Chondrocyte (in vitro differentiated cells): ENCODE measurements at places on chromosomes 5 and 9. TPM values are rescaled to one million over a fixed set of nuclear protein-coding genes. Genes with fewer than 3 reads are reported as not detected.

The CKMT2 gene
- total RNA-seq = not detected in 3 replicates

The ANKRD18A gene
- 0.29 to 5.2 TPM (median 4.5 TPM) in 3 replicates for total RNA-seq

The CCL21 gene
- not detected in 3 replicates for total RNA-seq

The DMRT3 gene
- not detected in 3 replicates for total RNA-seq

The PCDHB16 gene
- total RNA-seq = 4.3 to 6.1 TPM (median 5.9 TPM) in 3 replicates

The CAMK4 gene
- 0.28 to 0.89 TPM (median 0.72 TPM) in 3 replicates for total RNA-seq

The CAMK2A gene
- 0.24 TPM in 1 of 3 replicates, not detected in the others for total RNA-seq

The INSYN2B gene
- 0.12 to 0.22 TPM (median 0.21 TPM) in 3 replicates for total RNA-seq

DNA sequence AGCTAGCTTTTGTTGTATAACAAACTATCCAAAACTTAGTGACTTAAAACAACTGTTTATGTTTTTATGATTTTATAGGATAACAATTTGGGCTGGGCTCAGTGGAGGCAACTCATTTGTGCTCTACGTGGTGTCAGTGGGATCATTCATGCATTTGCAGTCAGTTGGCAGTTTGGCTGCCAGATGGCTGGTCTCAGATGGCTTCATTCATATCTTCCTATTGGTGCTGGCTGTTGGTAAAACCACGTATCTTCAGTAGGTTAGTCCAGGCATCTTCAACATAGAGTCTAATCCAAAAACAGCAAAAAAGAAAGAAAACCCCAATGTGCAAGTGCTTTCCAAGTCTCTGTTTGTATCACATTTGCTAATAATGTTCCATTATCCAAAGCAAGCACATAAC is 51.7 kb upstream of the RIC1 start:
- H3K4me3 ChIP-seq = no peak overlapping the region
- no peak for DNase-seq

DNA sequence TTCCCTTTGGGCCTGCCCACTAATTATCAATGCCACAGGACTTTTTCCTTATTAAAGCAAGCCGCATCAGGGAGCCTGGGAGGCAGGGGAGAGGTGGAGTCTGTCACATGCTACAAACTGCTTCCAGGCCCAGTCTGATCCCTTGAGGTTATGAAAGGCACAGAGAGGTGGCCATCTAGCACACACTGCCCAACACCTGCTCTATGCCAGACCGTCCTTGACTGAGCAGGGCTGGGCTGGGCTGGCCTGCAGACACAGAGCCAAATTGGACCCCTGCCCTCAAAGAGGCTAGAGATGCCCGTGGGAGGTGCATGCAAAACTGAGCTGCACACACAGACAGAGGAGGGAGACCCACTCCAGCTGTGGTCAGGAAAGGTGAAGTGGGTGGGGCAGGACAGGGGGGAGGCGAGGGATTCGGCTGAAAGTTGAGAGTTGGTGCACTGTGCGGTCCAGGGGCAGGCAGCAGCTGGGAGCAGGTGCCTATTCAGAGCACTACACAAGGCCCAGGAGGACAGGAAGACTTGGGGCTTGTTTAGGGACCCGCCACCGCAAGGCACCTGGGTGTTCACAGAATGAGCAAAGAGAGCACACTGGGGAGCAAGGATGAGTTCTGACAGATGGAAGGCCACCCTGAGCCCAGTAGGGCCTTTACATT is 36.4 kb upstream of the TCF7 start:
- no peaks in the 10 kb centered on the region for H3K27me3 ChIP-seq
- no peak overlapping the region for H3K27ac ChIP-seq
- no peaks in the 10 kb centered on the region for H3K4me1 ChIP-seq
- no peak overlapping the region for H3K4me3 ChIP-seq
- peak; percentile 60 for DNase-seq
- H3K36me3 ChIP-seq = no peaks in the 10 kb centered on the region

DNA sequence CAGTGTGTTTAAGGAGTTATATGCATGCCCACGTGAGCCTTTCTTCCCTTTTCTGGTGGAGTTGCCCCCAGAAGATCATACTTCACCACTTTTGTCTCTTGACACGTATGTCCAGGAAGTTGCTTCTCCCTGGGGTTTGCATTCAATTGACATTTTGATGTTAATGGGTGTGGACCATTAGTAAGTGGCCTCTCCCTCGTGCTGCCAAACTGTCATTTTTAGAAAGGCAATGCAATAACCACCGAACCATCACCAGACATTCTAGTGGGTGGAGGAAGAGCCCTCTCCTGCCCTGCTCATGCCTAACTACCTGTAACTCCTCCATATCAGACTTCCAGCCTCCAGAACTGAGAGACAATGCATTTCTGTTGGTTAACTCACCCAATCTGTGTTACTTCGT is 290.8 kb downstream of the ATPSCKMT start:
- H3K27me3 ChIP-seq = no peaks in the 10 kb centered on the region
- H3K36me3 ChIP-seq = no peaks in the 10 kb centered on the region
- DNase-seq = no peak
- H3K4me3 ChIP-seq = no peak overlapping the region

- no peak for DNase-seq
- no peak overlapping the region for H3K4me3 ChIP-seq
- H3K27me3 ChIP-seq = no peaks in the 10 kb centered on the region
These were observed 39.0 kb upstream of the HOMER1 start for GRCh38 chr5:79552984-79553383.

DNA sequence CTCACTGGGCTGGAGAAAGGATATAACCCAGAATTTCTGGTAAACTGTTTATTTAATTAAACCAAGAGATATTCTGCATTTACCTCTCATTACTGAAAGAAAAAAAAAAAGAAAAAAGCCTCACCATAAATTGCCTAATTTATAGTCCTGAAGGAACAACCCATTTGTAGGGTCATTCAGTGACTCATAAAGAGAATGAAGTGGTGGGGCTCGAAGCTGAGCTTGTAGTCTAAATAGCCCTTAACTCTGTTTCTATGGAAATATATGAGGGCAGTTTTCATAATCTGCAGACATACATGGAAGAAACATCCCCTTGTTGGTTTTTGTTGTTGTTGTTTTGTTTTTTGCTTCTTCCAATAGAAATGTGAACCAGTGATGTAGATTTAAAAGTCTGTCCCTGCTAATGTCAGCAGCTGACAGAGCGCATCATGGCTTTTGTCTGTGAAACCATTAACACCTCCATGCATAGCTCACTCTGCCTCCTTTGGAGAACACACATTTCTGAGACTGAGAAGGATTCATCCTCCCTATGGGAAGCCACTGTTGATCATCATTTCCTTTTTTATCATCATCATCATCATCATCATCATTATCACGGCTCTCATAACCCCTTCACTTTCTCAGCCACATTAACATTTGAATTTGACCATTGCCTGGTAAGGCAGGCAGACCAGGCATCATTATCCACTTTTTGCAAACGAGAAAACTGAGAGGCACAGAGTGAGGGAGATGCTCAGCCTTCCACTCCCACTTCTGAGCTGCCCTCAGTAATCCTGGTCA is 67.9 kb upstream of the SAP30L start:
- H3K4me1 ChIP-seq = peaks cover 22% of the 10 kb centered on the region
- DNase-seq = no peak
- no peak overlapping the region for H3K4me3 ChIP-seq

- no peaks in the 10 kb centered on the region for H3K27me3 ChIP-seq
- H3K4me1 ChIP-seq = no peaks in the 10 kb centered on the region
- H3K4me3 ChIP-seq = no peak overlapping the region
- peaks cover 1% of the 10 kb centered on the region for H3K36me3 ChIP-seq
- no peak overlapping the region for H3K27ac ChIP-seq
- DNase-seq = no peak
These were observed 117.5 kb upstream of the FSTL4 start for GRCh38 chr5:133729800-133730199.

DNA sequence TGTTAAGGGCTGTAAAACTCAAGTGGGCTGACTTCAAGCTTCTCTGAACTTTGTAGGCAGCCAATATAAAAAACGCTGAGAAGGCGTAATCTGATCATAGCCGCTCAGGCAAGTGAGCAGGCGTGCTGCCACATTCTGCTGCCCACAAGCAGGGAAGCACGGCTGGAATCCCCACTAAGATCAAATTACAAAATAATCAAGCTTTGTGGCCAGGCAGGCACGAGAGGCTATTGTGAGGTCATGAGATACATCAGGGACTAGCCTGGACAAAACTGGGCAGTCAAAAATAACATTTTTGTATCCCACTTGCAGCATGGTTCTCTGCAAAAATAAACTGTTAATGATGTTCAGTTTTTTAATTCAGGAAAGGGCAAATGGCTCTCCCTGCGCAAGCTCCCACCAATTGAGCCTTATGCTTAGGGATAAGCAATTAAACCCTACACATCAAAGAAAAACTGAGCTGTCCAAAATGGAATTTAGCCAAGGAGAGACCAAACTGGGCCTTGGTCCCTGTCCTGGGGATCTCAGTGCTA is 64.0 kb downstream of the POU5F2 start:
- DNase-seq = no peak
- H3K36me3 ChIP-seq = no peaks in the 10 kb centered on the region
- H3K27ac ChIP-seq = peak overlapping the region; percentile 24
- H3K4me1 ChIP-seq = peaks cover 40% of the 10 kb centered on the region

GRCh38 chr9:10403283-10403682 is 209.5 kb downstream of the PTPRD start:
- no peak overlapping the region for H3K27ac ChIP-seq
- no peak overlapping the region for H3K4me3 ChIP-seq
- no peak for DNase-seq
- H3K4me1 ChIP-seq = no peaks in the 10 kb centered on the region

DNA sequence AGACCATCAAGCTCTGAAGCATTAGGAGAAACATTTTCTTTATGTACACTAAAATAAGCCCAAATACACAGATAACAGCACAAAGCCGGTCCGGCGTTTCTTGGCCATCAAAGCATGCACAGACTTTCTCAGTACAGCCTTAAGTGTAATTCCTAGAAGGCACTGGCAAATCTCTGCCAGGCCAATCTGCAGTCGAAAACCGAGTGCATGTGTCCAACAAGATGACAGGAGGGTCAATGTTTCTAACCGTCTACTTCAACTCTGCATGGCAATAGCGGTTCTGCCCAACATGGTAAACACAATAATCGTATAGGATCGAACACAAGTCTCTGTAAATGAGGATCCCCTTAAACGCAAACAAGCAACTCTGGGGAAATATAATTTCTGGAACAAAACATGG is 1.1 kb downstream of the ARL15 start:
- peaks cover 19% of the 10 kb centered on the region for H3K4me1 ChIP-seq
- DNase-seq = no peak
- peak overlapping the region; percentile 53 for H3K27ac ChIP-seq
- H3K27me3 ChIP-seq = no peaks in the 10 kb centered on the region
- peak overlapping the region; percentile 95 for H3K4me3 ChIP-seq

DNA sequence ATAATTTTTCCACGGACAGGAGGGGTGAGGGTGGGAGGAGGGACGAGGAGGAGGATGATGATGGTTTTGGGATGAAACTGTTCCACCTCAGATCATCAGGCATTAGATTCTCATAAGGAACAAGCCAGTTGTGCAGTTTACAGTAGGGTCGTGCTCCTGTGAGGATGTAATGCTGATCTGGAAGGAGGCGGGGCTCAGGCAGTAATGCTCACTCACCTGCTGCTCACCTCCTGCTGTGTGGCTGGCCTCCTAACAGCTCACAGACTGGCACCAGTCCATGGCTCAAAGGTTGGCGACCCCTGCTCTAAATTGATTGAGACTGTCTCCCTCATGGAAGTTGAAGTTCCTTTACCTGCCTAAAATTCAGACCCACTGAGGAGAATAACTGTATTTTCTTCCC is 33.2 kb downstream of the ANKRA2 start:
- DNase-seq = no peak
- H3K27ac ChIP-seq = no peak overlapping the region
- H3K4me1 ChIP-seq = peaks cover 9% of the 10 kb centered on the region
- H3K4me3 ChIP-seq = no peak overlapping the region
- H3K27me3 ChIP-seq = no peaks in the 10 kb centered on the region

DNA sequence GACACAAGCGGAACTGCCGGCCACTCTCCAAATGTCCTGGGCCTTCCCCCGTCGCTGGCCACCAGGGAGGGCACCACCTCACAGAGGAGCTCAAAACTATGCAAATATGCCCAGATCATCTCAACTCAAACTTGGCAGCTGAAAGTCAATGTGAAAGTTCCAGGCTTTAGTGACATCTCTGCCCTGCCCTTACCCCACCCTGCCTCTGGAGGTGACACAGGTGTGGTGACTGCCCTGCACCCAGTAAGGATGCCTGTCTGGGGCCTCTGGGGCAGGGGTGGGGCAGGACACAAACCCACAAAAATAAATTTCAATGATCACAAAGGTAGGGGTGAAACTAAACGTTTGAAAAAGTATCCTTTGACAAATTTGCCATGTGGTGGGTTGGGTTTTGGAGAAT is 213.4 kb downstream of the HSPA4 start:
- H3K27me3 ChIP-seq = peaks cover 22% of the 10 kb centered on the region
- no peak overlapping the region for H3K27ac ChIP-seq
- H3K4me3 ChIP-seq = no peak overlapping the region
- peaks cover 1% of the 10 kb centered on the region for H3K36me3 ChIP-seq

DNA sequence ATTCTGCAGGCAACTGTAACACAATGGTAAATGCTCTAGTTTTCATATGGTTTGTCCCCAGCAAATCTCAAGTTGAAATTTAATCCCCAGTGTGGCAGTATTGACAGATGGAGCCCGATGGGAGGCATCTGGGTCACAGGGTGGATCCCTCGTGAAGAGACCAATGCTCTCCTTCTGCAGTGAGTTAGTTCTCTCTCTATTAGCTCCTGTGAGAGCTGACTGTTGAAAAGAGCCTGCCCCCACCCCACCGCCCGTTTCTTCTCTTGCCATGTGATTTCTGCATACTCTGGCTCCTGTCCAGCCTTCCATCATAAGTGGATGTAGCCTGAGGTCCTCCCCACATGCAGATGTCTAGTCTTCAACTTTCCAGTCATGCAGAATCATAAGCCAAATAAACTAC is 27.0 kb downstream of the IARS1 start:
- H3K27ac ChIP-seq = peak overlapping the region; percentile 41
- peaks cover 5% of the 10 kb centered on the region for H3K4me1 ChIP-seq
- H3K36me3 ChIP-seq = peaks cover 63% of the 10 kb centered on the region
- H3K4me3 ChIP-seq = no peak overlapping the region
- H3K27me3 ChIP-seq = no peaks in the 10 kb centered on the region

DNA sequence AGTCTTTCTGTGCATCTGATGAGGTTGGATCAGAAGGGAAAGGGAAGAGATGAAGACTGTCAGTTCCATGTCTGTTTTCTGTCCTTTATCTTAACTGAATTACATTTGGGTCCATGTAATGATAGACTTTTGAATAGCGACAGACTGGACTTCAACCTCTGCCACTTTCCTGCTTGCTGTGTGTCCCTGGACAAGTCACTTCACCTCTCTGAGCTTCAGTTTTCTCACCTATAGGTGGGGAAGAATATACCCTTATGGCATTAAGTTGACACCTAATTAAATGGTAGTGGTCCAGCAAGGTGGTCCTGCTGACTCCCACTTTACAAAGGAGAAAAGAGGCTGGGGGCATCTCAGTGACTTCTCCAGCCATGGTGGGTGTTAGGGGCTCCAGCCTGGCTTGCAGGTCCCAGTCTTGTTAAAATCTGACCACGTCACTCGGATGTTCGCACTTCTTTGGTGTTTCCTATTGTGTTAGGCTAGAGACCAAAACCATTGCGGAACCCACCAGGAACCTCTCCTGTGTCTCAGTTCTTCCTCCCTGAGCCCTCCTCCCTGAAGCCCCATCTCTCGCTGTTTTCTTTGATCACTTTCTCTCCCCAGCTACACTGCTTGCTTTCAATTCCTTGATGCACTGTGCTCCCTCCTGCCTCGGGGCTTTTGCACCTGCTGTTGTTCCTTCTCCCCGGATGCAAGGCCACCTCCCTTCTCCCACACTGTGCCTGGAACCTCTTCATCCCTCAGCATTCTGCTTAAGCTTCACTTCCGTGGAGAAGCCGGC is 256.5 kb downstream of the NSG2 start:
- peaks cover 41% of the 10 kb centered on the region for H3K27me3 ChIP-seq
- H3K4me1 ChIP-seq = peaks cover 20% of the 10 kb centered on the region
- no peak overlapping the region for H3K27ac ChIP-seq
- no peak overlapping the region for H3K4me3 ChIP-seq
- H3K36me3 ChIP-seq = peaks cover 4% of the 10 kb centered on the region
